Nephron progenitor cell (in vitro differentiated cells): ENCODE measurements at places on chromosomes 13 and 19.

DNA sequence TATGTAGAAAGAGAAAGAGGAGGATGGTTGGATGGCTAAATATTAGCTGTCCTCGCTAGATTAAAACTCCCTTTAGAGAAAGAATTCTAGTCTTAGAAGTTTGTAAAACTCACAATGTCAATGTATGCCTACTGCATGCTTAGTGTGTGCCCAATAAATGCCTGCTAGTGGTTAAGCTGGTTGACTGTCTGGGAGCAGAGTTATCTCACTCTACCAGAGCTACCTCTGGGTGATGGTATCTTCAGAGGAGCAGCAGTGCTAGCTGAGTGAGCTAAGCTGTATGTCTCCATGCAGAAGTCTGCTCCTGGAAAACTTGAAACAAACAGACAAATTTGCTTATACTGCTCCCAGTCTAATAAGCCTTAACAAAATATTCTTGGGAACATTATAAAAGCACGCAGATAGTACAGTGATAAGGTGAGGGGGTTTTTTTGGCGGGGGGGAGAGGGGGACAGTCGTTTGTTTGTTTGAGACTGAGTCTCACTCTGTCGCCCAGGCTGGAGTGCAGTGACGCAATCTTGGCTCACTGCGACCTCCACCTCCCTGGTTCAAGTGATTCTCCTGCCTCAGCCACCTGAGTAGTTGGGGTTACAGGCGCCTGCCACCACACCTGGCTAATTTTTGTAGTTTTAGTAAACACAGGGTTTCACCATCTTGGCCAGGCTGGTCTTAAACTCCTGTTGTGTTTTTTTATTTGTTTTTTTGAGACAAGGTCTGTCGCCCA is 202.8 kb upstream of the TSC22D1 start:
- DNase-seq: no peak

DNA sequence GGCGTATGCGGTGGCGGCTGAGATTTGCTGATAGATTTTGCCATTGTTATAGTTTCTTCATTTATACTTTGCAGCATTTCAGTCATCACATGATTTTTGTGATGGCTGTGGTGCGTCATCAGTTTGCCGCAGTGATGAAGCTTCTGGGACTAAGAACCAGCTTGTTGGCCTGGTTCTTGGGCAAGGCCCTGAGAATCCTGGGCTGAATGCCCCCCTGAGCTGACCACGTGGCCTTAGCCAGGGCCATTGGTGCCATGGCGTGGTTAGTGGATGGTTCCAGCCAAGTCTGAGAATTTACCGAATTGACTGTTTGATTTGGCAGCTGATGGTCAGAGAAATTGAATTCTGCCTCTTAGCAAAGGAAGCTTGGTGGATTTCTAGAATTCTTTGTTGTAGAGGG is 17.8 kb downstream of the GATAD2A start:
- DNase-seq: no peak

GRCh38 chr13:86846501-86846900 is 824.7 kb upstream of the SLITRK5 start:
- DNase-seq: no peak

- peak; percentile 52 for DNase-seq
Observed at GRCh38 chr19:4455719-4456475, 1.7 kb downstream of the UBXN6 start.

GRCh38 chr13:102699504-102699903 is 4.7 kb upstream of the METTL21C start:
- no peak for DNase-seq

GRCh38 chr19:46721269-46722003 is 4.5 kb upstream of the PRKD2 start:
- DNase-seq: peak; percentile 44

GRCh38 chr13:86765462-86765861 is 905.7 kb upstream of the SLITRK5 start:
- DNase-seq: no peak

GRCh38 chr13:111548301-111548700 is 227.9 kb downstream of the TEX29 start:
- no peak for DNase-seq

DNA sequence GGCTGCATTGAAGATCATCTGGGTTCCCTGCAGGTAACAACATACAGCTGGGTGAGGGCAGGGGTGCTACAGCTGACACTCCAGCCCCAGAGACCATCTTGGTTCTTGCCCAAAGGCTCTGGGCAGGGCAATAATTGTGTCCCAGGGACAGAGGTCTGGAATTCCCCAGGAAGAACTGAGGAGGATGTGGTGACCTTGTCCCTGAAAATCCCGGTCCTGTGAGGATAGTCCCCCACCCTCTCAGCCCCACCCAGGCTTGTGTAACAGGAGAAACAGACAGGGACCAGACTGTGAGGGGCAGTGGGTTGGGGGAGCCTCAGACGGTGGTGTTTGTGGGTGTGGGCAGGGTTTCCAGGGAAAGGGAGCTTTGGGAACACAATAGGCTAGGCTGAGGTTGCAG is 63.5 kb downstream of the COLGALT1 start:
- DNase-seq: no peak

GRCh38 chr13:103436057-103436654 is 369.9 kb upstream of the SLC10A2 start:
- no peak for DNase-seq

- DNase-seq: no peak
Observed at GRCh38 chr13:49580980-49581680, 4.2 kb downstream of the RCBTB1 start.

GRCh38 chr13:83622422-83622784 is 259.9 kb downstream of the SLITRK1 start:
- no peak for DNase-seq

DNA sequence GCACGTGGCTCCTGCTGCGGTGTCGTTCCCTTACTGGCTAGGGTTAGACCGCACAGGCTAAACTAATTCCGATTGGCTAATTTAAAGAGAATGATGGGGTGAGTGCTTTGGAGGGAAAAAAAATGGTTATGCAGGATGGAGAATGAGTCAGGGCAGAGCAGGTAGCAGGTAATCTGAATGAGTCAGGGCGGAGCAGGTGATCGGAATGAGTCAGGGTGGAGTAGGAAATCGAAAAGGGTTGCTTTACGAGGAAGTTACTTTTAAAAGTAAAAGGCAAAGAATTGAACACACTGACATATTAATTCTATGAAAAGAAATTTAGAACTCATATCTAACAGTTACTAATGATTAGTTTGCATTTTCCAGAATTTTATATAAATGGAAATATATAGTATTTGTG is 335.5 kb downstream of the FOXO1 start:
- no peak for DNase-seq

DNA sequence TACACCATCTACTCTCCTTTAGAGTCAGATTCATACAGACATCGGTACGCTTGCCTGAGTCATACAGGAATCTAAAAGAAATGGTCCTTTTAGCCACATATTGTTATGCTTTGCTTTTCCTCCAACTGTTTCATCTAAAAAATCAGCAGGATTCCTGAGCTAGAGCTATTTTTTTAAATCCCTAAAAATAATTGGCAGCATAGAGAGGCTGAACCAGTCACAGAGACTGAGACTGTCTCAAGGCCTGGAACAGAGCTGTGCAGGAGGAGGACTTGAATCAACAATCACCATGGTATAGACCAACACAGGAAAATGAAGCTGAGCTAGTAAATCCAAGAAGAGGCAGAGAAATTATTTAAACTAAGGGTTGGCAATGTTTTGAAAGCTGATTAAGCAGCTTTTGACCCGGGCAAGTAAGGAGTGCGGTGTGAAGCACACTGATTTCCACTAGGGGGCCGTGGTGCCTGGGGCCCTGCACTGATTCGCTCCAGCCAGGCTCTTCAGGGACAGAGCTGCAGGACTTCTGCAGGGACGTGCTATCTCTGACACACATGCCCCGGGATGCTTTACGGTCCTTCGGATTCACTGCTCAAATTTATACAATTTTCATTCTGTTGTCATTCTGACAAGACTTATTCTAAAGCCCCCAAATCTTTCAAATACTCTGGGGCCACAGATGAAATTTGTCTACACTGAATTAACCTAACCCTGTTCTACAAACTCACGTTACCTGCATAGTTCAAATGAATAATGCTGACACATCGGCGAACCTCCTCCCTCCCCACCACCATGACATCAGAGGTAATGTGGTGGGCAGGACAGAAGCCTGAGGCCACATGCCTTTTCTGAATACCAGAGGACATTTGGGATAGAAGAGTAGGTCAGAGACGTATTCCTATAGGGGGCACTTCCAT is 87.6 kb upstream of the SLC15A1 start:
- peak; percentile 76 for DNase-seq

DNA sequence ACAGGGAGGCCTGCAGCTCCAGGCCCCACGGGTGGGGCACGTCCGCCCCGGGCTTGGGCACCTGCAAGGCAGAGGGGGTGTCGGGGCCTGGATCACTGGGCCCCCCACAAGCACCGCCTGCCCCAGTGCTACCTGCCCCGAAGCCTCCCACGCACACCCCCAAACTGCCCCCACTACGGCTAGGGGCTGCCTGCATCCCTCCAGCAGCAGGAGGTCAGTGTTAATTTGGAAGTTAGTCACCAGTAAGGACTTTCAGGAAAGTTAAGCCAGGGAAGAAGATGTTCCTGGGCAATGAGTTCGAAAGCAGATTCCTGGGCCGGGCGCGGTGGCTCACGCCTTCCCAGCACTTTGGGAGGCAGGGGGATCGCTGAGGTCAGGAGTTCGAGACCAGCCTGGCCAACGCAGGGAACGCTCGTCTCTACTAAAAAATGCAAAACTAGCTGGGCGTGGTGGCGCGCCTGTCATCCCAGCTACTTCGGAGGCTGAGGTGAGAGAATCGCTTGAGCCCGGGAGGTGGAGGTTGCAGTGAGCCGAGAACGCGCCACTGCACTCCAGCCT is 5.5 kb downstream of the PEAK3 start:
- no peak for DNase-seq

DNA sequence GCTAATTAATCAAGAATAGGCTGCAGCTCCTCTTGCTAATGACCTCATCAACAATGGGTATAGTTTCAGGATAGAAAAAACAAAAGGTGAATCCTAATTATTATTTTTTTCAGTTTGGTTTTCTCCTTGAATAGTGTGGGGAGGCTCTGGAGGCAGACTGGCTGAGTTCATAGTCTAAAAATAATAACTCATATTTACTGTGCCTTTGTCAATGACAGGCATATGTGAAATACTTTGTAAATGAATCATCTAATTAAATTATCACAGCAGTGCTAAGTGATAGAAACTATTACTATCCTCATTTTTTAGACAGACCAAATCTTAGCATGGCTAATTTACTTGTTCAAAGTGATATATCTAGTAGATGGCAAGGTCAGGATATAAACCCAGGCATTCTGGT is 1261.0 kb upstream of the SLC10A2 start:
- DNase-seq: no peak

GRCh38 chr13:81480634-81481033 is 1139.7 kb upstream of the SPRY2 start:
- DNase-seq: no peak

DNA sequence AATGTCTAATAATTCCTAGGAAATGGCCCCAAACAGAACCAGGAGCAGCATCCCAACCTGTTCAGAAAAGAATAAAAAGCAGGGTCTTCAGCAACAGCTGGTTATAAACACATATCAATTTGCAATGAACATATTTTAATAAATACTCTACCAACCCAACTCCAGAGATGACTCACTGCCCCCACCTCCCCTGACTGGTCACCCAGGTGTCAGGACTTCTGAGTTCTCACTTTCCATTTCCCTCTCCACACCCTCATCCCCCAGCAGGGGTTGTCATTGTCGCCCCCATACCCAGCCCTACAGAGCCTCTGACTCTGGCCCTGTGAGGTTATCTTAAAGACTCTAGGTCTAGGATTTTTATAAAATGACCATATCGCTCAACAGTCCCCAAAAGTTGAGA is 6.9 kb downstream of the SERPINE3 start:
- DNase-seq: no peak

GRCh38 chr19:58154287-58154678 is 3.7 kb upstream of the ZNF329 start:
- no peak for DNase-seq

- DNase-seq: no peak
Observed at GRCh38 chr19:10773969-10774368, 56.1 kb downstream of the DNM2 start.

GRCh38 chr19:4198467-4199126 is 16.1 kb downstream of the ANKRD24 start:
- no peak for DNase-seq

- DNase-seq: no peak
Observed at GRCh38 chr13:104875038-104875754, 1660.3 kb downstream of the EFNB2 start.

DNA sequence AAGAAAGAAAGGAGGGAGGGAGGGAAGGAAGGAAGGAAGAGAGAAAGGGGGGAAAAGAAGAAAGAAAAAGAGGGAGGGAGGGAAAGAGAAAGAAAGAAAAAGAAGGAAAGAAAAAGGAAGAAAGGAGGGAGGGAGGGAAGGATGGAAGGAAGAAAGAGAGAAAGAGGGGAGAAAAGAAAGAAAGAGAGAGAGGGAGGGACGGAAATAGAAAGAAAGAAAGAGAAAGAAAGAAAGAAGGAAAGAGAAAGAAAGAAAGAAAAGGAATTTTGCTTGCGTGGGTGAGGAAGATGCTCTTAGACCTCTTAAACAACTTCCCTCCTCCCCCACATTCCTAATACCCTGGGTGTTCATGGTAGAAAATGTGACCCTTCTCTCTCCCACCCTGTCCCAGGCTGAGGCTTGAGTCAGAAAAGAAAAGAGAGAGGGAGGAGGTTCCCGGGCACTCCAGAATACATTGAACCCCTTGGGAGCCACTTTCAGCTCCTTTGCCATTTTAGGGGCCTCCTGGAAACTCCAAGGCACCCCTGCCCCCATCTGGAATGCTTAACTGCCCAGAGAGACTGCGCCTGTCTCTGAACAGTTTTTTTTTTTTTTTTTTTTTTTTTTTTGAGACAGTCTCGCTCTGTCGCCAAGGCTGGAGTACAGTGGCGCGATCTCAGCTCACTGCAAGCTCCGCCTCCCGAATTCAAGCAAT is 9.2 kb upstream of the KANK3 start:
- no peak for DNase-seq

GRCh38 chr13:73672492-73672891 is 461.7 kb downstream of the KLF12 start:
- no peak for DNase-seq
